ENCODE measurements at places on chromosomes 12 and 14. TPM values are rescaled to one million over a fixed set of nuclear protein-coding genes. Genes with fewer than 3 reads are reported as not detected.
A peak's percentile ranks its signal among the peaks of the same experiment; 100 is the strongest.

DNA sequence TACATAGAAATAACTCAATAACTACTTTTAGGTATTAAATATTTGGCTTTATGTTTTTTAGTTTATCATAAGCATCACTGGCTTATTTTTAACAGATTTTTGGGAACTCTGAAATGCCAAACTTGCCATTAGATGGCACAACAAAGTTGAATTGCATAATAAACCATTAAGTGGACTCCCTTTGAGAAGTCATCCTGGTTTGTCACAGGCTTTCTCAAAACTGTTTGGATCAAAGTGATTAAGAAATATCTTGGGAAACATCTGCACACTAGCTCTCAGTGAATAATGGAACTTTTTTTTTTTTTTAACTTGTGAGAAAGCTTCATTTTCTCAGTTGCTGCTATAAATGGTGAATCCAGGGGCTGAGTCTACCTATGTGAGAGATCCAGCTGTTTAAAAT lies 4.3 kb downstream of the SLC16A7 start:
- peaks cover 33% of the 10 kb centered on the region for H3K36me3 ChIP-seq
- DNase-seq = no peak
- H3K4me3 ChIP-seq = no peak overlapping the region
- H3K27me3 ChIP-seq = no peaks in the 10 kb centered on the region
- H3K27ac ChIP-seq = no peak overlapping the region

GRCh38 chr12:29797565-29798355 lies 14.0 kb upstream of the TMTC1 start:
- DNase-seq = no peak
- peaks cover 16% of the 10 kb centered on the region for H3K4me1 ChIP-seq
- no peaks in the 10 kb centered on the region for H3K36me3 ChIP-seq
- H3K4me3 ChIP-seq = no peak overlapping the region

Gene DBX2
- total RNA-seq = not detected

DNA sequence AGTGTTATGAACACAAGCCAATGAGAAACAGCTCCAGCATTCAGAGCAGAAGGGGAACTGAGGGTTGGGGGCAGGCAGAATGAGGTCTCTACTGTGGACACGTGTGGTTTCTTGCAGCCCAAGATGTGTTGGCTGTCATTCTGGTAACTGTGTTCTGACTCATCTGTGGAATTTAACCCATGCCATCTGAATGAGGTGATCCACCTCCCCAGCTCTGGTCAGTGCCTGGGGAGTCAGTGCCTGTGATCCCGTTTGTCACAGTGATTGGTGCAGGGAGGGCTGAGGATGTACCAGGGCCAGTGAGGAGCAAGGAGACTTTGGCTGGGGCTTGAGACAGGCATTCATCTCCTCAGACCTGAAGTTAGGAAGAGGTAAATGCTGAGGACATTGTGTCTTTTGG lies 216.8 kb downstream of the MSRB3 start:
- H3K27ac ChIP-seq = no peak overlapping the region
- peaks cover 37% of the 10 kb centered on the region for H3K4me1 ChIP-seq
- no peak overlapping the region for H3K4me3 ChIP-seq

Gene SYT1
- 2.1 TPM for total RNA-seq

GRCh38 chr14:59020382-59020781 lies 168.1 kb upstream of the DAAM1 start:
- H3K27ac ChIP-seq = no peak overlapping the region
- H3K4me1 ChIP-seq = no peaks in the 10 kb centered on the region
- DNase-seq = peak; percentile 38
- no peaks in the 10 kb centered on the region for H3K36me3 ChIP-seq

DNA sequence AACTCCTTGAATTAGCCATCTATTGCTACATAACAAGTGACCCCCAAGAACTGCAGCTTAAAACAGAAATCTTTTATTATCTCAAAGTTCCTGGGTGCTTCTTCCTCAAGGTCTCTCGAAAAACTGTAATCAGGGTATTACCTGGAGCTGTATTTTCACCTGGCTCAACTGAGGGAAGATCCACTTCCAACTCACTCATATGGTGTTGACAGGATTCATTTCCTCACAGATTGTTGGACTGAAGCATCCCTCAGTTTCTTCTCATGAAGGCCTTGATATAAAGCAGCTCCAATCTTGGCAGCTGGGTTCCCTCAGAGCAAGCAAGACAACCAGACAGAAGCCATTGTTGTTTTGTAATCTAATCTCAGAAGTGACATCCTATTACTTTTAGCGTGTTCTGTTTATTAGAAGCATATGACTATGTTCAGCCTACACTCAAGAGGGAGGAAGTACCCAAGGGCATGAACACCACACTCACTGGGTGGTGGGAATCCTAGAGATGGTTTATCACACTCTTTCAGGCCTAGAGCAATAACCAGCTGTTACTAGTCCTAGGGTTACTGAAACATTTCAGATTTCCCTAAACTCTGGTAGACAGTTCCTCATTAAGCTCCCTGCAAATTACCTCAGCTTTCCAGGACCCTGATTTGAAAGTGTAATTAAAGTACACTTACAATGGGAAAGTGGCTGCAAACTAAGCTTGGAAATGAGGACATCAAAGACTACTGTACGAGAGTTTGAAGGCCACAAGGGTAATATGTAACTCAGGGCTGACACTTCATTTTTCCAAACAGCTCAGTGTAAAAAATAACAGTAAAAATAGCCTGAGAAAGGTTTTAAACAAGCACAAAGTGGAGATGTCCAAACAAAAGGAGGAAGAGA lies 222.2 kb downstream of the SEC23A start:
- peaks cover 34% of the 10 kb centered on the region for H3K27me3 ChIP-seq
- H3K4me3 ChIP-seq = no peak overlapping the region
- no peaks in the 10 kb centered on the region for H3K36me3 ChIP-seq
- no peaks in the 10 kb centered on the region for H3K4me1 ChIP-seq
- no peak for DNase-seq

DNA sequence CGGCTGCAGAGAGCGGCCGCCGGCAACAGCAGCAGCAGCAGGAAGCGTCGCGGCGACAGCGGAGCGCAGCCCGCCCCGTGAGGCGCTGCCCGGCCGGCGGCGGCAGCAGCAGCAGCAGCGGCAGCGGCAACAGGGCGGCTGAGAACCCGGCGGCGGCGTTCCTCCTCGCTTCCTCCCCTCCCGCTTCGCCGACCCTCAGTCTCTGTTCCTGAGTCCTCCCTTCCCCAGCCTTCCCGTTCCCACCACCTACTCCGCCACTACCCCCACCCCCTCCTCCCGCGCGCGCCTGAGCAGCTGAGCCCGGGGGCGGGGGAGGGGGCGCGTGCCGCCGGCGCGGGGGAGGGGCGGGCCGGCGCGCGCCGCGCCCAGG lies 310 bp downstream of the BICDL1 start:
- DNase-seq = no peak
- H3K4me1 ChIP-seq = peaks cover 15% of the 10 kb centered on the region
- H3K27ac ChIP-seq = no peak overlapping the region
- H3K36me3 ChIP-seq = peaks cover 34% of the 10 kb centered on the region

GRCh38 chr12:81502912-81503695 lies 256.0 kb downstream of the PPFIA2 start:
- no peak for DNase-seq
- H3K27me3 ChIP-seq = no peaks in the 10 kb centered on the region
- no peak overlapping the region for H3K4me3 ChIP-seq
- H3K36me3 ChIP-seq = no peaks in the 10 kb centered on the region
- no peaks in the 10 kb centered on the region for H3K4me1 ChIP-seq
- no peak overlapping the region for H3K27ac ChIP-seq

DNA sequence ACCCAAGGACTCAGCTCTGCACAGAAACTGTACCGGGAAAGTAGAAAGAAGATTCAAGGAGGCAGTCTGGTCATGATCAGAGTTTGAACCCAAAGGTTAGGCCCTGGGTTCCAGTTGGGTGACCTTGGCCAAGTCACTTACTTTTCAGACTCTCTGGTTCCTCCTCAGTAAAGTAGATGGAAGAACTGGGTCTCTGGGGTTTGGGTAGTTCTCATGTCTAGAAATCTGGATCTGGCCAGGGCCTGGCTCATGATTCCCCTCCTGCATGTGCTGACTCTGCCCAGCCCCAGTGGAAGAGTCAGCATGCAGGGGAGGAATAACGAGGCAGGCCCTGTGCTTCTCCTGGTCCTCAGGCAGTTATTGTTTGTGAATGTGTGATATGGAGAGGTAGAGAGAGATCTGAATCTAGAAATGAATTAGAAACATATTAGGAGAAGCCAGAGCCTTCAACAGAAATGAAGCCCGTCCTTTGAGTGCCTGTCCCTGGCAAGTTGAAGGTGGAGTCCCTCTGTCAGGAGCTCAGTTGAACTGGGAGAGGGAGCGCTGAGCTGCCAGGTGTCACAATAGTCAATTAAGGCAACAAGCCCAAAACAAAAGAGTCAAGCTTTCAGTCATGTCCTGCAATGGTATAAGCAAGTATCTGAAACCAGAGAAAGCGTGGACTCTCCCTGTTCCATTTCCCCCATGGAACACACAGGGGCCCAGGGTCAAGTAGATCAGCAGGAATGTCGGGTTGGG lies 131.3 kb upstream of the HIF1A start:
- H3K27me3 ChIP-seq = no peaks in the 10 kb centered on the region
- no peak for DNase-seq
- H3K36me3 ChIP-seq = peaks cover 42% of the 10 kb centered on the region
- peaks cover 83% of the 10 kb centered on the region for H3K4me1 ChIP-seq

Gene SDS
- 0.26 TPM for total RNA-seq

GRCh38 chr12:57384478-57384877 lies 46.4 kb downstream of the R3HDM2 start:
- no peak overlapping the region for H3K27ac ChIP-seq
- no peaks in the 10 kb centered on the region for H3K27me3 ChIP-seq
- H3K4me3 ChIP-seq = no peak overlapping the region
- no peaks in the 10 kb centered on the region for H3K4me1 ChIP-seq
- H3K36me3 ChIP-seq = peaks cover 12% of the 10 kb centered on the region

GRCh38 chr12:56159482-56160192 lies 1.5 kb downstream of the MYL6 start:
- no peaks in the 10 kb centered on the region for H3K27me3 ChIP-seq
- peaks cover 86% of the 10 kb centered on the region for H3K36me3 ChIP-seq
- peaks cover 32% of the 10 kb centered on the region for H3K4me1 ChIP-seq

Gene RARG
- 36.7 TPM for total RNA-seq

Gene CCDC85C
- total RNA-seq = 44.6 TPM

Gene SPIC
- total RNA-seq = not detected

DNA sequence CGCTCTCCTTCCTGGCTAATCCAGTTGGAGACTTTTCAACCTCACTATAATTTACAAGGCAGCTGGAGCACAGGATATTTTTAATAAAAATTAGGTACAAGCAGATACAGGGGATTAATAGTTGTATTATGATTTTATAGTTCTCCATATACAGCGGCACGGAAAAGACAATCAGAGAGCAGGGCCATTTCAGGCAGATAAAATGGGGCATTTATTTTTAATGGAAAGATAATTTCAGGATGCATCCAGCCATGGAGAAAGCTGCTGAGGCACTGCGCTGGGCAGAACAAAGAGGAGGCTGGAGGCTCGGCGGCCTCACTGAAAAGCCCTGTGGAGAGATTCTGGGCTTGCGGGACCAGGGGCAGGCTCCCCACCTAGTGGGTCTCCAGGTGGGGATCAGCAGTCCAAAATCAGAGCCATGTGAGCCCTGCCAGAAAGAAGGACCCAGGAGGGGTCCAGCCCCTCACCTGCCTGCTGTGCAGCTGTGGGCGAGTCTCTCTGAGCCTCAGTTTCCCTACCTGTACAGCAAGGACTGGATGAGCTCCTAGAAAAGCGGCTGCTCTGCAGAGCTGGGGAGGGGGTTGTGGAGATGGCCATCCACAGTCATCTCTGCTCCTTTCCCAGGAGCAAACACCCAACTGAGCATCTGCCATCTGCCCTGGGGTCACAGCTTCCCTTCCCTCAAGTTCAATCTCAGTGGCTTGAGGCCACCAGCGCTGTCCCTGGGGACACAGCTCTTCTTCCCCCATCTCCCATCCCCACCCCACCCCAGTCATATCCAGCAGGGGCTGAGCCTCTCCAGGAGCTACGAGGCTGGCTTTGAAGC lies 23.9 kb upstream of the C14orf180 start:
- H3K4me3 ChIP-seq = no peak overlapping the region
- peaks cover 17% of the 10 kb centered on the region for H3K4me1 ChIP-seq
- no peak for DNase-seq
- H3K27ac ChIP-seq = no peak overlapping the region
- no peaks in the 10 kb centered on the region for H3K36me3 ChIP-seq
- H3K27me3 ChIP-seq = peaks cover 87% of the 10 kb centered on the region

Gene GLIPR1
- 38.5 TPM for total RNA-seq

GRCh38 chr12:79535751-79536150 lies 155.0 kb downstream of the PAWR start:
- no peak for DNase-seq
- H3K27ac ChIP-seq = no peak overlapping the region
- H3K27me3 ChIP-seq = no peaks in the 10 kb centered on the region
- peaks cover 5% of the 10 kb centered on the region for H3K36me3 ChIP-seq
- peaks cover 10% of the 10 kb centered on the region for H3K4me1 ChIP-seq

GRCh38 chr12:117816-118345 lies 51.3 kb downstream of the IQSEC3 start:
- DNase-seq = no peak
- no peak overlapping the region for H3K4me3 ChIP-seq
- no peaks in the 10 kb centered on the region for H3K4me1 ChIP-seq

- no peak overlapping the region for H3K27ac ChIP-seq
- no peaks in the 10 kb centered on the region for H3K36me3 ChIP-seq
Observed at GRCh38 chr12:104702565-104703139, 245.9 kb downstream of the CHST11 start.

Gene ADGRD1
- total RNA-seq = not detected

GRCh38 chr12:107983756-107984472 lies 145.2 kb upstream of the WSCD2 start:
- H3K4me1 ChIP-seq = no peaks in the 10 kb centered on the region
- H3K27ac ChIP-seq = no peak overlapping the region
- H3K36me3 ChIP-seq = no peaks in the 10 kb centered on the region
- peaks cover 13% of the 10 kb centered on the region for H3K27me3 ChIP-seq
- DNase-seq = no peak

Gene SMARCC2
- 143 TPM for total RNA-seq
